ENCODE measurements at places on chromosomes 7 and 10.

DNA sequence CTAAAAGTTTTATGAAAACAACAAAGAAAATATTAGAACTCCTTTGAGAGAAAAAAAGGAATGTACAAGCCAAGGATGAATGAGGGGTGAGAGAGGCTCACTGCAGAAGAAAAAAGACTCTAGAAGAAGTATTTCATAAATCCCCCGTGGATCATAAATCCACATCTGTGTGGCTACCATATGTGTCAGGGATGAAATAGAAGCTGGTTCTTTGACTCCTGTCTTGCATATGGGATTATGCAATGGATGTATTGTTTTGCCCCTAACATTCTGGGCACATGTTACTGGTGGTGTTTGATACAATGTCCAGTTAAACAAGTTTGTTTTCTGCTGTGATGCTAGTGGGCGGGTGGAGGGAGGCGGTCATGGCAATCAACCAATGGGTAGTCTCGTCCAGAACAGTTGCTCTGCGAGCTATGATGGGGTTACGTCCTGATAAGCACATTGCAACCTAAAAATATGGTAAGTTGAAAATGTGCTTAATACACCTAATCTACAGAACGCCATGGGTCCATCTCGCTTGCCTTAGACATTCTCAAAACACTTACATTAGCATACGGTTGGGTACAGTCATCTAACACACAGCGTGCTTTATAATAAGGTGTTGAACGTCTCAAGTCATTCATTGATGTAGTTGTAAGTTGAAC is 34.1 kb upstream of the PITRM1 start:
- no peak for DNase-seq

- no peak for DNase-seq
Measured at GRCh38 chr10:49112851-49113250, 2.5 kb downstream of the VSTM4 start.

DNA sequence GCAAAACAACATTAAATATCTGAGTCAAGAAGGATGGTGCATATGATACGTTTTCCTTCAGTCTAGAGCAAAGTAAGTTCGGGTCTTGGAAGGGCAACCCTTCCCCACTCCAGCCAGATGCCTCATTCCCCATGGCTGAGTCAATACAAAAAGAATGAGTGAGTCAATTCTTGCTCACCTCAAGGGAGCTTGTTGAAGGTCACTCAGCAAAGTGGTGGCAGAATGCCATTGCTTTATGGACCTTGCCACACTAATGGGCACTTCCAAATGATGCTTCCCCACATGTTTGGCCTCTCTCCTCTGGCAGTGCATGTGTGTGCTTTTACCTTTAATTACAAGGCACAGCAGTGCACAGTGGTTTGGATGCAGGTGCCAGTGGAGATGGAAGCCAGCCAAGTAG is 296.5 kb downstream of the SORCS3 start:
- DNase-seq = no peak

- no peak for DNase-seq
Measured at GRCh38 chr10:22323538-22324305, 2.8 kb downstream of the BMI1 start.

DNA sequence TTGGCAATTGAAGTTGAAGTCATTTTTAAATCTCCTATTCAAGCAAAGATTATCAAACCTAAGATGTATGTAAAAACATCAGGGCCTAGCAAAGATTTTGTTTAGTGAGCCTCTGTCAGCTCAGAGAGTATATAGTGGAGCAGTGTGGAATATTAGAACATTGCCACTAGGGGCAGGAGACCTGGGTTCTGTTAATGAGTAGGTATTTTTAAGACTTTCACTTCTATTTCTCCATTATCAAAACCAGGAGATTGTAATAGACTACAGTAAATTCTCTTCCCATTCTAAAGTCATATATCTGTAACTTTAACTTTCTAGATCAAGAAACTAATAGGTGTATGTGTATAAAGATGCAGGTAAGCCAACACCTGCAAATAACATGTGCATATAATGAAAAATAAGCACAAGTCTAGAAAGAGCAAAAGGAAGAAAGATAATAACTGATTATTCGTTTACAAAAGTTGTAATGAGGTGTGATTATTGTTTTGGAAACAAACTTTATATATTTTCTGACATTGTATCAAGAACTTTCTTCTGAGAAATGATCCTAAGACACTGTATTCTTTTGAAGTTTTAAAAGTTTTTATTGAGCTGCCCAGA is 64.4 kb downstream of the KCND2 start:
- DNase-seq = no peak

GRCh38 chr10:132273966-132274365 is 33.8 kb downstream of the STK32C start:
- DNase-seq = no peak

DNA sequence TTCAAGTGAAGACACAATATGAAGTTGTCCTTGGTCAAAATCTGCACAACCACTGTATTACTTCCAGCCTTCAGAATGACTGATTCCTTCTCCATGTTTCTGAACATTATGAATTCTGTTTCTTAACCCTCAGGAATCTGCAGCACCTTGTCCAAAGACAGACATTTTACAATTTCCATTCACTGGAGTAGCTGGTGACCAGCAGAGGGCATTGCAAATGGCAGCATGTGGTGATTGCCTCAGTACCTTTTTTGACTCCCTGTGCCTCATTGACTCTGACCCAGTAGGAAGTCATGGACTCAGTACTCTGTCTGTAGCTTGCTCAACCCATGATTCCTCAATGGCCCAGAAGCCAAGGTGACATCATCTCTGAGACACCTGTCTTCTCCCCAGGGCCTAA is 879 bp upstream of the VPS41 start:
- no peak for DNase-seq

- DNase-seq = no peak
Measured at GRCh38 chr7:74074770-74075169, 8.8 kb upstream of the LIMK1 start.

- no peak for DNase-seq
Measured at GRCh38 chr7:122858320-122858719, 27.9 kb downstream of the CADPS2 start.

- DNase-seq = no peak
Measured at GRCh38 chr10:76026905-76027304, 595.5 kb downstream of the LRMDA start.

DNA sequence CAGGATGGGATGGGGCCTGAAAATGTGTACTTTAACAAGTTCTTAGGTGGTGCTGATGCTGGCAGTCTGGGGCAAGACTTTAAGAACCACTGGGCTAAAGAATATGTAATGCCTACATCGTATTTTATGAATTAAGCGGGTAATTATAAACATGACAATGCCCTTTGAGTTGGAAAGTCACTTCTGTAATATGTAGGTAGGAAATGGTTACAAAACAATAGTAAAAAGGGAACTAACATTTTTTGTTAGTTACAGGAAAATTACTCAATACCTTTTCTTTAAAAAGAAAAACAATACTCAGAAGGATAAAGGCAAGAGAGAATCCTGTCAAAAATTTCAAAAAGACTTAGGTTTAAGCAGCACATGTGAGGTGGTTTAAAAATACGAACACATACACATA is 48.3 kb upstream of the STEAP4 start:
- no peak for DNase-seq

DNA sequence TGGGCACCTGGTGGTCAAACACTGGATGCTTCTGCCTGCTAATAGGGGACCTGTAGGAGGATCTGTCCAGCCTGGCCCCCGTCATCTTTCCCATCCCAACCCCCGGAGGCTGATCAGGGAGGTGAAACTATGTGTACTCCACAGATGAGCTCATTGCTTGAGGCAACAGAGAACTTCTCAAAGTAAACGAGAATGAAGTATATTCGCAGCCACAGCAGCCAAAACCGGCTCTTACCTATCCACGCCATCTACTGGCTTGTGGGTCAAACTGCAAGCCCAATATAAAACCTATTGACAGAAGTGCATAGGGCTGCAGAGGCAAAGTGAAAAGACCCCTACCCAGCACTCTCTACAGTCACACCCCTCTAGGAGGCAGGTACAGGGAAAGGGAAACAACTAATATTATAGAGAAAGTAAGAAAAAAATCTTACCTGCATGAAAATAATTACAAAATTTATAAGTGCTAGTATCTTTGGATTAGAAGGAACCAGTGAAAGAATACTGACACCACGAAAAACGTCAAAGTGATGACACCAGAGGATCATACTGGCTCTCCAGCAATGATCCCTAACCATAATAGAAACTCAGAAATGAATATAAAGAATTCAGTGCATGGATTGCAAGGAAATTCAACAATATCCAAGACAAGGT is 973.5 kb downstream of the ANKRD7 start:
- peak; percentile 54 for DNase-seq

GRCh38 chr10:132992433-132993215 is 50.3 kb upstream of the CFAP46 start:
- DNase-seq = no peak

GRCh38 chr7:100053215-100053614 is 3.6 kb downstream of the ZSCAN21 start:
- DNase-seq = peak; percentile 40

All from WERI-Rb-1 (cell line).